Prostate gland (tissue), 2 donors: ENCODE measurements at places on chromosomes 7 and 10. TPM values are rescaled to one million over a fixed set of nuclear protein-coding genes. Genes with fewer than 3 reads are reported as not detected.

GRCh38 chr7:101465576-101466196 is 103.0 kb downstream of the COL26A1 start:
- no peak for DNase-seq

Gene NHLRC2
- 49.4 TPM for total RNA-seq

Gene NOS3
- total RNA-seq, result 10.4 TPM

GRCh38 chr7:67484244-67484751 is 487.7 kb downstream of the TYW1 start:
- DNase-seq, result peak; percentile 42

- DNase-seq, result no peak
Observed at GRCh38 chr10:118408181-118408580, 66.1 kb upstream of the FAM204A start.

DNA sequence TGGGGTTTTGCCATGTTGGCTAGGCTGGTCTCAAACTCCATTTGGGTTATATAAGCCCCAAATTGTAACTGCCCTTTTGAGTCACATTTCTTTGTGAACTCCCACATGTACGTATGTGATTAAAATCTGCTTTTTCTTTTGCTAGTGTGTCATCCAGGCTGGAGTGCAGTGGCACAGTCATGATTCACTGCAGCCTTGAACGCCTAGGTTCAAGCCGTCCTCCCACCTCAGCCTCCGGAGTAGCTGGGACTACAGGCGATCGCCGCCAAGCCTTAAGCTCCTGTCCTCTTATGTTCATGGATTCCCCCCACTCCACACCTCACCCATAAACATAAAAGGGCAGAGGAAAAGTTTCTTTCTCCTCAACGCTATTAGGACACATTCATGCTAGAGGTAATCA is 4.4 kb upstream of the SMC3 start:
- no peak for DNase-seq

Gene IPMK
- 2.6 TPM for total RNA-seq

- DNase-seq, result no peak
Observed at GRCh38 chr10:14556285-14556956, 218.3 kb downstream of the FAM107B start.

Gene KAZALD1
- 9.8 TPM for total RNA-seq

Gene TMEM196
- total RNA-seq, result not detected

- DNase-seq, result no peak
Observed at GRCh38 chr7:78153285-78153684, 354.7 kb downstream of the PHTF2 start.

DNA sequence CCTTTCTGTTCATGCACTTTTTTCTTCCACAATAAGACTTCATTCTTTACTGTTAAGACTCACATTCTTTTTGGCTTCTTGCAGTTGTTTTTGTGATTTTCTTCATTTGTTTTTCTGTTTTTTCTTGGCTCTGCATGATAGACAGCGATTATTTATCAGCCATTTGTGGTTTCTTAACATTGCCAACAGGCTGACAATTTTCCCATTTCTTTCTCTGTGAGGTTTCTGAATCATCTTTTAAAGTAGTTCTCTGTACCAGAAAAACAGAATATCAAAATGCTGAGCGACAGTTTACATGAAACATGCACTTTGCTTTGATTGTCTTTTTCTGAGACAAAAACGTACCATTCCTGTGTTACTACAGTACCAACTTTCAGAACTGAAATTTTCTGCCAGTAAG is 334.2 kb upstream of the MAGI2 start:
- no peak for DNase-seq

DNA sequence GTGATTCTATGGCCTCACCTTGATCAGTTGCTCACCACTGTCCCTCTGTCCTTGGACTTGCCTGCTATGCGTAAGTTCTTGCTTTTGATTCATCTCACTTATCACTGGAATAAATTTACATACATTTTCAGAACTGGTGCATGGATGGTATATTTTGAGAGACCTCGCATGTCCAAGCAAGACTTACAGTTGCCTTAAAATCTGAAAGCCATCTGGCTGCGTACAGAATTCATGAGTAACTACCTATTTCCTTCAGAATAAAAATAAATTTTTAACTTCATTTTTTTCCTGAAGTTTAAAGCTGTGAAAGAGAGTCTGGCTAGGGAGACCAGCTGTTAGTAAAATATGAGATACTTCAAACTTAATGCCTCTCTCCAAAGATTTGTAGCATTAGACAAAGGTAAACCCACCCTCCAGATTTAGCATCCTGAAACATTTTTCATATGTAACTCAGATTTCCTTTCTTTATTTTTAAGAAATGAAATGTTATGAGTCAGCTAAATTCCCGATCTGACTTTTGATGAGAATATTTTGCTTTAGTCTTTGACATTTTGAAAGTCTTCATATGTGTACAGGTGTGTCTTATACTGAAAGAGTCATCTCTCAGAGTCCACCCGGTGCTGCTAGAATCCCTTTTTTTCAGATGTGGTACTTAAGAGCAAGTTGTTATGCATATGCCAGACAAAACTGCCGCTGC is 136.4 kb upstream of the CELF2 start:
- no peak for DNase-seq

GRCh38 chr10:26682931-26683330 is 14.6 kb upstream of the PDSS1 start:
- no peak for DNase-seq

DNA sequence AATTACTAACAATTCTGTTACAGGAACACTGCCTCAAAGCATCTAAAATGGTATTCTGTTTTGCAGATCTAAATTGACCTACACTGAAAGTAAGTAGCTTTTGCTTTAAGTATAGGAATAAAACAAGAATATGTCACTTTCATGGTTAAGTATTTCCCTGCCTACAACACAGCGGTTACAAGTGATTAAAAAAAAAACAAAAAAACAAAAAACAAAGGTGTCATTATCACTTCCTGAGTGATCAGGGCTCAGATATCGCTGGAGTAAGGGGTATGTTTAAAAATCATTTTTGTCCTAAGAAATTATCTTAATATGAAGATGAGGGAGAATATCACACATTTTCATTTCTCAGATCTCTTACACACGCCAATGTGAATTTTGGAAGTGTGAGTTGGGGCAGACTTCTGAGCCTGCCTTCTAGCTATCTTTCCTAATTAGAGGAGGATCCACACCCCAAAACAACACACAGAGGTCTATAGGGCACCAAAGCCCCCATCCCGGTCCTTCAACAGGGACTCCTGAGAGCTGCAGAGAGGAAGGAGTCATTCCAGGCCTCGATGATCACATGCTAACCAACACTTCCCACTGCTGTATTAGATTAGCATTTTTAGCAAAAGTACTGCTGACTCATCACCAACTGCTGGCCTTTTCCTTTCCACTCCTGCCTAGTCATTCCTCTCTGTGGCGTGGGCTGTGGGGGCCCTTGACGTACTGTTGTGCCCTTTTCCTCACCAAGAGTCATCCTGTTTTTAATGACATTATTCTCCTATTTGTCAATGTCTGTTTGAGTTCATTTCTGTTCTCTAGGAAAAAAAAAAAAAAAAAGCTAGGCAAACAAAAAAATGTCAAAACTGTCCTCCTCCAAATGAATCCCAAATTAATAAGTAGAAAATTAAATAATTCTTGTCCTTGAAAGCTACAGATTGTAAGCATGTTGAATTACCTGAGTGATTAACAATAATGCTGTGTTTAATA is 31.2 kb downstream of the PRTFDC1 start:
- DNase-seq, result no peak

DNA sequence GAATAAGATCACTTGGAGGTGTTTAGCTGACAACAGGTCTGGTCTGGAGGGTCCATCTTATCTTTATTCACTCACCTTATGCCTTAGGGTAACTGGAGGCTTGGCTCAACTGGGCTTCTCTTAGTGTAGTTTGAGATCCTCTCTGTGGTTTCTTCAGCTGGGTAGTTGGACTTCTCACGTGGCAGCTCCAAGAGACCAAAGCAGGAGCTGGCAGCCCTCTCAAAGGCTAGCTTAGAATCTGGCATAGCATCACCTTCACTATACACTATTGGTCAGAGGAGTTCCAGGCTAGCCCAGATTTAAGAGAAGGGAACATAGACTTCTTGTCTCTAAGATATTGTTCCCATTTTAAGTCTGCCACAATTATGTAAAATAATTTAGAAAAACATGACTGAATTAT is 16.4 kb downstream of the ADK start:
- no peak for DNase-seq

Gene OPN1SW
- not detected for total RNA-seq

DNA sequence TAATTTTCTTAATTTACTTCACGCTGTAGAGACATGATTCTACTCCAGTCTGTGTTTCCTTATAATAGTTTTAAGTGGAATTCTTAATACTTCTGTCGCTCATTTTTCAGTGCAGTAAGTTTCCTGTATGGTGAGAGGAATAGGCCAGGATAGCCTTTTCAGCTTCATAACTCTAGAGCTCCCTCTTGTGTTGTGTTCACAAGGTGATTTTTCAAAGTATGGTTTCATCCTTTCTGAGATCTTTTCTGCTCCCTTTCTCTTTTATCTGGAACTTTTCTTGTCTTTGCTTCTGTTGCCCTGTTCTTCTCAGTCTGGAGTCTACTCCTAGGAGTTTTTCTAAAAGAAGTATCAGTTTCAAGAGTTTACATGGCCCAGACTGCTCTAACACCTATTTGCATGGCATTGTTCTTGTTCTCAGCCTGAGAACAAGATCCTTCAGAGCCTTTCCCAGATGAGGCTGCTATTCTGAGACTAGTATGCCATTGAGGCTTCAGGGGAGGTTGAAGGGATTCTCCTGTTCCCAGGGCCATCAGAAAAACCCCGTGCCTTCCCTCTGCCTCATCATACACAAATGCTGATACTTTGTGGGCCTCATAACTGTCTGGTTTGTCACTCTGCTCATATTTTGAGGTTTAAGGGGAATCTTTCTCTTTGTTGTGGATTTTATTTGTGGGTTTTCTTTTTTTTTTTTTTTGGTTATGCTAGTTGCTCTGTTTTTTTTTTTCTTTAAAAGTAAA is 21.8 kb downstream of the NET1 start:
- DNase-seq, result no peak

DNA sequence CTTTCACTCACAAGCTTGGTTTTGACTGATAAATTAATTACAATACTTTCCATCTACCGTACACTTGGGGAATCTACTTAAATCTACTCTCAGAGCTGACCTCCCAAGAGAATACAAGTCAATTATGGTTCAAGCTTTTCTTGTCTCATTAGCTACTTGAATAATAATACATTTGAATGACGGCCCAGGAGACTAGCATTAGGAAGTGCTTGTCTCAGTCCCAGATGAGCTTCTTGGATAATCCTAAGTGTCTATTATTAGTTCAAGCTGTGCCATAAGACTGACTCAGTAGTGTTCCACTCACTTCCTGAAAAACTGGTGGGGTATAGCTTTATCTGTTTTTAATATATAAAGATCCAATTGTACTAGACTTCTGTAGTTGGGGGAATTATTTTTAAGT is 100.2 kb downstream of the GNAT3 start:
- no peak for DNase-seq

Gene PRKG1
- 9.0 TPM for total RNA-seq

Gene RNF133
- 1.0 TPM for total RNA-seq

DNA sequence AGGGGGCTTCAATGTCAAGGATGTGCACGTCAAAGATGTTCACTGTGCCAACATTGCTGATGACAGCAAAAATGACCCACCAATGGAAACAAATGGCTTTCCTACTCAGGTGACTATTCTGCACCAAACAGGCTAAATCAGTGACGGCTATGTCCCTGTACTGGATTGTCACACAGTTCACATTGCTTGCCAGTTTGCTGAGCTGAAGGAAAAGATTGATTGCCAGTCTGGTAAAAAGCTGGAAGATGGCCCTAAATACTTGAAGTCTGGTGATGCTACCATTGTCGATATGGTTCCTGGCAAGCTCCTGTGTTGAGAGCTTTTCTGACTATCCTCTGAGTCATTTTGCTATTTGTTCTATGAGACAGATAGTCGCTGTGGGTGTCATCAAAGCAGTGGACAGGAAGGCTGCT is 202.2 kb upstream of the ETV1 start:
- no peak for DNase-seq

GRCh38 chr7:93914581-93915066 is 6.9 kb upstream of the GNG11 start:
- DNase-seq, result no peak

Gene ZNF467
- total RNA-seq, result 7.9 TPM

- no peak for DNase-seq
Observed at GRCh38 chr7:154743206-154743605, 259.7 kb downstream of the PAXIP1 start.

GRCh38 chr7:36082910-36083309 is 70.1 kb upstream of the EEPD1 start:
- no peak for DNase-seq

- no peak for DNase-seq
Observed at GRCh38 chr7:139703487-139704307, 74.1 kb downstream of the HIPK2 start.

DNA sequence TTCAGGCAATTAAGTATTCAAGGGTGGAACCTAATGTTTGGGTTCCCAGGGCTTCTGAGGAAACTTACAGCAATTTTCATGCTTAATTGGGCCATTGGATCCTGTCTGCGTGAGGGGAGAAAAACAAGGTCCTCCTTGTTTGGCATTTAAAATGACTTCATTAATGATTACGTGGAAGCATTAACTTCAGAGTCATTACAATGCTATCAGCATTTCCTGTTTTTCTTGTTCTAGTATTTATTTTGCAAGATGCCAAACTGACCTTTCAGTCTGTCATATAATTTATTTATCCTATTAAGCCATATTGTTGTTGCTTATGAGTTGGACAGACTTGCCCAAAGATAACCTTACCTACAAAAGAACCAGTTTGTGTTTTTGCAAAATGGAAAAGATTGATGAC is 324.1 kb upstream of the LRRN3 start:
- no peak for DNase-seq

DNA sequence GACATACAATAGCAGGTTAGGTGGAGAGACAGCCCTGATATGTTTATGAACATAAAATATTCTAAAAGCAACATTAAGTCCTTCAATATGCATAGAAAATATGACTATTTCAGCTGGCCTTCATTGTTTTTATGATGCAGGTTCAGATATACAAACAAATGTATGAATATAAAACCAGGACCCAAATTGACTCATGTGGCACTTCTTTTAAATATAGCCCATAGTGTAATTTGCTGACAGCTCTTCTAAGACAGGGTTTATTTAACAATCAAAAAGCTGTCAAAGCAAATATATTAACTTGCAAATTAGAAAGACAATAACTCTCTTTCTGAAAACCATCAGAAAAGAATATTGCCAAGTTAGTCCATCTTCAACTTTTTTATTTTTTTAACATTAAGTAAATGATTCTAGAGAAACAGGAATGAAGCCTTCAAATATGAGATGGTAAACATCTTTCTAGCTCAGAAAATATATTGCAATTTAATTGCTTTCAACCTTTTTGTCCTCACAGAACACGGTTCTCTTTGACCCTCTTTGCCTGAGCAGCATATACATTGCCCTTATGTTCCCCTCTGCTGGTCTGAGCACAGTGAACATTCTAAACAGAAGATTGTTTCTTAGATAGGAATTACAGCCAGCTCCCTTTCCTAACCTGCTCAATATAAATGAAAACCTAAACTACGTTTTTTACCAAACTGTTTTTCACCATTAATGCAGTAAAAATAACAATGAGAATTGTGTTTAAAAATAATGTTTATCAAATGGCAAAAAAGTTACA is 82.8 kb downstream of the CACNA2D1 start:
- no peak for DNase-seq
